Stimulated activated CD8-positive, alpha-beta memory T cell treated with anti-CD3 and anti-CD28 coated beads, Interleukin-7, amount 100 ng/mL, for 24 hours (primary cell): ENCODE measurements at places on chromosomes 12 and 14.

- DNase-seq, result no peak
These were observed 55.0 kb upstream of the NELL2 start for GRCh38 chr12:44930972-44931600.

- no peak for DNase-seq
These were observed 27.2 kb downstream of the PROX2 start for GRCh38 chr14:74848768-74849167.

GRCh38 chr12:77314378-77315052 is 249.1 kb upstream of the E2F7 start:
- no peak for DNase-seq

- no peak for DNase-seq
These were observed 81.0 kb downstream of the RPS29 start for GRCh38 chr14:49505041-49505766.

DNA sequence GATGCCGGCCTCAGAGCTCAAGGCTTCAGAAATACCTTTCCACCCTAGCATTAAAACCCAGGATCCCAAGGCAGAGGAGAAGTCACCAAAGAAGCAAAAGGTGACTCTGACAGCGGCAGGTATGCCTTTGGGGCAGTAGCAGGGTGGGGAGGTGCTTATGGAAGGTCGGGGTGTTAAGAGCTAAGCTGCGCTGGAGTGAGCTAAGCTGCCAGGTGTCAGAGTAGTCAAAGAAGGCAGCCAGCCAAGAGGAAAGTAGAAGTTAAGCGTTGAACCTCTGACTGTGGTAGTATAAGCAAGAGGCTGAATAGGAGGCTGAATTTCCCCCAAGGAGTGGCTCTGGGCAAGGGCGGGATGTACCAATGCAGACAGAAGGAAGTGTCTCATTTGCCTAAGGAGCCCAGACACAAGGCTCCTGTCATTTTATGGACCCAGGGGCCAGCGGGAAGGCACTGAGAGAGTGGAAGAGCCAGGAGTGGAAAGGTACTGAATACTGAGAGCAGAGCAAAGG is 29.2 kb downstream of the DYRK4 start:
- no peak for DNase-seq

GRCh38 chr14:90760591-90761316 is 55.5 kb downstream of the TTC7B start:
- DNase-seq, result no peak

- DNase-seq, result no peak
These were observed 24.9 kb downstream of the RIN3 start for GRCh38 chr14:92538412-92538985.

DNA sequence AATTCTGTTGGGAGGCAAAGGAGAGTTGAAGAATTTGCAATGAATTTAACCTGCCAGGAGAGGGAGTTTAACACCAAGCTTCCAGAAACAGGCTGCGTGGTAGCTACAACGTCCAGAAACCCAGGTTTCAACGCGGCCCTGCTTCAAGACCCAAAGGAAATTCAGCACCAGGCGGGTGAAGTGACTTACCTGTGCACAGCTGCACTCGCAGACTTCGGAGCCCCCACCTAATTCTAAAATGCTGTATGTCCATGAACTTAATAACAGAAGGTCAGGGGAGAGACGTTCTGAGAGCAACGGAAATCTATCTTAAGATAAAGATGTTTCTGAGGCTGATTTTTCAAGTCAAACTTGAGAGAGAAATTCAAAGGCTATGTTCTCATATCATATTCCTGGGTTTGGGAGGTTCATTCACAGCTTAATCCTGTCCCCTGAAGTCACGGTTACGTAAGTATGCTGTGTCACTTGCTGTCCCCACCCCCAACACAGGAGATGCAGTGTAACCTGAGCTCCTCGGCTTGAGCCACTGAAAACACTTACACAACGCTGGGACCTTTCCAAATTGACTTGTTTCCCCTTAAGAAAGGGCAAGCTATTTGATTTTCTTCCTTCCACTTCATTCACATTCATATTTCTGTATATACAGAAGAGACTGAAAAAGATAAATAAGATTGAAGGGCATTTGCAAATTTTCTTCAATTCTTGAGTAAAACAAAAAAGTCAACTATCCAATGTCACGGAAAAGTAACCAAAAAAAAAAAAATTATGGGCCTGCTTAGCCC is 22.7 kb downstream of the CLIP1 start:
- no peak for DNase-seq
